ENCODE measurements at places on chromosomes 16 and 17. TPM values are rescaled to one million over a fixed set of nuclear protein-coding genes. Genes with fewer than 3 reads are reported as not detected.

DNA sequence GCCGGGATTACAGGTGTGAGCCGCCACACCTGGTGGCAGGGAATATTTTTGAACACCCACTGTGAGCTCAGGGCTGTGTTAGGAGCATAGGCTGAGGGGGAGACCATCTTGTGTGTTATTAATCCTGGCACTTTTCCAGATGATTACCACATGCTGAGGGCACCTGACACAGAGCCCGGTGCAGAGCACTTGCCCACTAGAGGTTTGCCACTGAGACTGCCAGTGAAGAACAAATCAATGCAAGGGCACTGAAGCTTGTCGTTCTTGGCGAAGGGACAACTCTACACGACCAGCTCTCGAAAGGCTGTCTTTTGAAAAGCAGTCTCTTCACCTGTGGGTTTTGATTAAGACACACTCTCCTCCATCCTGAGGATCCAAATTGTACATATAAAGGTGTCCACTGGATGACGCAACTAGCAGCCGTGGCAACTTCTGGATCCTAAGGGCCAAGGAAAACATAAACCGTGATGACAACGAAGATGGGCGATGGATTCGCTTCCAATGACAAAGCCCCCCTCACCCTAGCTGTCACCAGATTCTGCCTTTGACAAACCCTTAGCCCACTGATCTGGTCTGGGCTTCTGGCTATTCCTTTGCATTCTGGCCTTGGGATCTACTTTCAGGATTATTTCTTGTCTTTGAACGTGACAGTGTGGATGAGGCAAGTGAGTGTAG, 28.7 kb downstream of the WIPI1 start:
- H3K36me3 ChIP-seq: peaks cover 40% of the 10 kb centered on the region
- no peak overlapping the region for H3K4me3 ChIP-seq
- no peak overlapping the region for H3K27ac ChIP-seq
- no peaks in the 10 kb centered on the region for H3K27me3 ChIP-seq
- no peak for DNase-seq
- peaks cover 11% of the 10 kb centered on the region for H3K4me1 ChIP-seq

- peaks cover 5% of the 10 kb centered on the region for H3K36me3 ChIP-seq
- no peak overlapping the region for H3K27ac ChIP-seq
- H3K27me3 ChIP-seq: peaks cover 2% of the 10 kb centered on the region
- DNase-seq: no peak
- H3K4me1 ChIP-seq: peaks cover 15% of the 10 kb centered on the region
- H3K4me3 ChIP-seq: no peak overlapping the region
These were observed 4.4 kb upstream of the SNX29 start for GRCh38 chr16:11972128-11972527.

Gene ABHD15
- total RNA-seq: 18.5 TPM

Gene SOX9
- not detected for total RNA-seq

Gene STAC2
- not detected for total RNA-seq

DNA sequence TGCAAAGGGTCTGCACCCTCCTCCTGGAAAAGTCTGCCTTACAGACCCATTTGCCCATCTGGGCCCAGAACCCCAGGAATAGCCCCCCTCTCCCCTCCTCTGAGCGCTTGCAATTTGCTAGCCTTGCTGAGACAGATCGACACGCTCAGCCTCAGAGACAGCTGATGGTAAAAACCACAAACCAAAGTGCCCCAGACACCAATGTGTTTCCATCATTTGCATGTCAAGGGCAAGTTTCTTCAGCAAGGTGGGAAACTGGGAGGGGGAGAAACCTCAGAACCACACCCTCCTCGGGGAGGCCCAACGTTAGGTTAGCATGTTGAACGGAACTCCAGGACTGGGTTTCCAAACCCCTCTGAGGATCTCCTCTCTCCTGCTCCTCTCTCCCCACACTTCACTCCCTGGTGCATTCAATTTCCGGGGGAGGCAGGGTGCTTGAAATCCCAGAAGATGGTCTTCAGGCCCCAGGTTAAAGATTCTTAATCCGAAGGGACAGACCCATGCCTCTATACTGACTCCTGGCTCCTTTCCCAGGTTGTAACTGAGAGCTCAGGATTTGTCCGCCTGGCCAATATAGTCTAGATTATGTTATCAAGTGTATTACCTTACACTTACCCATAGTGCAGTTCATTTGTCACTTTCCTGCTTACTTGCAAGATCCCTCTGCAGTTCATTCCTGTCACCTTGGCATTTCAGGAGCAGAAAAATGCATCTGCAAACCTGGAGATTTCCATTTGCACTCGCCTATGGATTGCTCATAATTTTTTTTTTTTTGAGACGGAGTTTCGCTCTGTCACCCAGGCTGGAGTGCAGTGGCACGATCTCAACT, 1.3 kb upstream of the CUEDC1 start:
- no peak overlapping the region for H3K27ac ChIP-seq
- H3K36me3 ChIP-seq: no peaks in the 10 kb centered on the region
- peaks cover 59% of the 10 kb centered on the region for H3K27me3 ChIP-seq

Gene ITGB3
- not detected for total RNA-seq

Gene TM4SF5
- total RNA-seq: not detected

Gene GP2
- total RNA-seq: not detected

GRCh38 chr16:78816499-78817195, 717.2 kb downstream of the WWOX start:
- no peak overlapping the region for H3K27ac ChIP-seq
- H3K36me3 ChIP-seq: no peaks in the 10 kb centered on the region
- no peak for DNase-seq
- H3K27me3 ChIP-seq: peaks cover 4% of the 10 kb centered on the region
- H3K4me3 ChIP-seq: no peak overlapping the region
- no peaks in the 10 kb centered on the region for H3K4me1 ChIP-seq

Gene PDP2
- 52.2 TPM for total RNA-seq

Gene GLIS2
- total RNA-seq: 0.54 TPM

Gene CD300LG
- not detected for total RNA-seq

Gene CD300LB
- total RNA-seq: not detected

- no peak overlapping the region for H3K27ac ChIP-seq
- H3K4me1 ChIP-seq: peaks cover 28% of the 10 kb centered on the region
- no peak for DNase-seq
- H3K27me3 ChIP-seq: no peaks in the 10 kb centered on the region
- H3K4me3 ChIP-seq: no peak overlapping the region
- peaks cover 16% of the 10 kb centered on the region for H3K36me3 ChIP-seq
These were observed 4.3 kb downstream of the GID4 start for GRCh38 chr17:18043491-18043890.

- H3K4me1 ChIP-seq: peaks cover 51% of the 10 kb centered on the region
- H3K4me3 ChIP-seq: peak overlapping the region; percentile 84
- no peaks in the 10 kb centered on the region for H3K27me3 ChIP-seq
- H3K27ac ChIP-seq: peak overlapping the region; percentile 44
These were observed 69.3 kb downstream of the ABR start for GRCh38 chr17:1110541-1110861.

- peaks cover 5% of the 10 kb centered on the region for H3K36me3 ChIP-seq
- peaks cover 2% of the 10 kb centered on the region for H3K27me3 ChIP-seq
- DNase-seq: no peak
- H3K27ac ChIP-seq: peak overlapping the region; percentile 88
These were observed 97.5 kb downstream of the RAB11FIP4 start for GRCh38 chr17:31488982-31489294.

Gene MYH8
- total RNA-seq: not detected

DNA sequence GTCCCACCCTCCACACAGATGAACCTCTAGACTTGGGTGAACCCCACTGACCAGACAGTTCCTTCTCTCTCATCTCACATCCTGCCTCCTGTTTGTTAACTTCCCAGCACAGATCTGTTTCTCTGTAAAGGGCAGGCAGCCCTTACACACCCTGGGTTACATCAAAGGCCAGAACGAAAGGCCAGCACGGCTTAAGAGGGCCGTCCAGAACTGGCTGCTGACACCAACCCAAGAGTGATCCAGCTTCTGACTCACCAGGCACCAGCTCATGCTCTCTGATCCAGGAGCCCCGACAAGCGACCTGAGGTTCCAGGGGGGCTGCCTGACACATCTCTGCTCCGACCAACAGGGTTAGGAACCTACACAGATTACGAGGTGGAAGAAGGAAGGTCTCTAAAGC, 86.9 kb downstream of the MRM3 start:
- no peaks in the 10 kb centered on the region for H3K36me3 ChIP-seq
- DNase-seq: no peak
- no peak overlapping the region for H3K4me3 ChIP-seq
- no peak overlapping the region for H3K27ac ChIP-seq
- no peaks in the 10 kb centered on the region for H3K4me1 ChIP-seq

Gene AANAT
- not detected for total RNA-seq

DNA sequence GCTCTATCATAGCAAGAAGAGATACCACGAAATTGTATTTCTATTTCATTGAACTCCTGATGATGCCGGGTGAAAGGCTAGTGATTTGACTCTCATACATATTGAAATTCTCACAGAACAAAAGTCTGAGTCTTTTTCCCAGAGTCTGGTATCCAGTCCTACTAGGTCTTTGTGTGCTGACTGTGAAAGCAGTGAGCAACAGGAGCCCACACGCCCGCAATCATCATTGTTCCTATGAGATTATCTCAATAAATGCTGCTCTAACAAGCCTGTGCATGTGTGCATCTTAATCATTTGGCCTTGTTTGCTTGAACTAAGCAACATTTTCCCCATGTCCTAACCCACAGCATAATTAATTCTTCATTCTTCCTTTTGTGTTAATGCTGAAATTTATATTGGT, 1466.0 kb downstream of the CDH11 start:
- no peaks in the 10 kb centered on the region for H3K27me3 ChIP-seq
- H3K4me1 ChIP-seq: no peaks in the 10 kb centered on the region
- no peak overlapping the region for H3K27ac ChIP-seq

- no peak overlapping the region for H3K27ac ChIP-seq
- H3K27me3 ChIP-seq: no peaks in the 10 kb centered on the region
- peaks cover 22% of the 10 kb centered on the region for H3K4me1 ChIP-seq
- H3K36me3 ChIP-seq: peaks cover 1% of the 10 kb centered on the region
- H3K4me3 ChIP-seq: no peak overlapping the region
These were observed 55.4 kb downstream of the TNRC6C start for GRCh38 chr17:78013683-78014467.

DNA sequence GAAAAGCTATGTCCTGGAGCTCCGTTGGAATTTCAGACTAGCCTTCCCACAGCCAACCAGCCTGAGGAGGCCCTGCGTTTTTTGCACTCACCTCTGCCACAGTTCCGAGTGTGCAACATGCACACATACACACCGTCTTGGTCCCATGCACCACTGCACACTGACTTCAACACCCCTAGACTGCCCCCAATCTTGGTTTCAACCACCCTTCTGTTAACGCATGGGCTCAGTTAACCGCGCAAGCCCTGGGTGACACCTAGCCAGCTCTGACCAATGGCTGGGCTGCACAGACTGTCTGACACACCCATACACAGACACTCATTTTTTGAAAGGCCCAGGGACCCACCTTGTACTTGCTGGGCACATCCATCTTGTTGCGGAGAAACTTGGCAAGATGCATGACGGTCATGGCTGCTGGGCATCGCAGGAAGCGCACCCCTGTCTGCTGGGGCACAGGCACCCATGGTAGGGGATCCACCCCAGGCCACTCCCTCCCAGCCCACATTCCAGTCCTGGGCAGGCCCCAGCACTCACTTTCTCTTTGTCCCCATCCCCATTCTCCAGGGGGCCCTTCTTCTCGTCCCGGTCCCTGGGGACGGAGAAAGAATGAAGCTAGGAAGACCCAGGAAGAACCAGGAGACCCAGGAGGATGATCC, 8.0 kb downstream of the CISD3 start:
- H3K27ac ChIP-seq: no peak overlapping the region
- H3K36me3 ChIP-seq: peaks cover 3% of the 10 kb centered on the region
- H3K27me3 ChIP-seq: peaks cover 2% of the 10 kb centered on the region
- H3K4me3 ChIP-seq: no peak overlapping the region
- peaks cover 37% of the 10 kb centered on the region for H3K4me1 ChIP-seq

GRCh38 chr17:36667922-36668321, 66.5 kb downstream of the MRM1 start:
- DNase-seq: no peak
- H3K4me1 ChIP-seq: peaks cover 6% of the 10 kb centered on the region
- no peak overlapping the region for H3K4me3 ChIP-seq
- peaks cover 1% of the 10 kb centered on the region for H3K36me3 ChIP-seq
- H3K27me3 ChIP-seq: peaks cover 8% of the 10 kb centered on the region

- H3K27ac ChIP-seq: no peak overlapping the region
- no peaks in the 10 kb centered on the region for H3K27me3 ChIP-seq
- no peak for DNase-seq
- peaks cover 13% of the 10 kb centered on the region for H3K4me1 ChIP-seq
- H3K36me3 ChIP-seq: peaks cover 2% of the 10 kb centered on the region
These were observed 59.0 kb downstream of the PHKB start for GRCh38 chr16:47519996-47520679.

GRCh38 chr17:9116311-9116835, 95.1 kb downstream of the NTN1 start:
- DNase-seq: no peak
- peak overlapping the region; percentile 3 for H3K4me3 ChIP-seq
- H3K27ac ChIP-seq: no peak overlapping the region

Gene POLG2
- total RNA-seq: 33.3 TPM

Gene CCDC57
- 60.8 TPM for total RNA-seq

GRCh38 chr16:50185005-50185505, 31.9 kb downstream of the TENT4B start:
- H3K27me3 ChIP-seq: no peaks in the 10 kb centered on the region
- no peak overlapping the region for H3K4me3 ChIP-seq
- H3K4me1 ChIP-seq: peaks cover 7% of the 10 kb centered on the region

- no peak for DNase-seq
- no peaks in the 10 kb centered on the region for H3K27me3 ChIP-seq
- H3K4me1 ChIP-seq: peaks cover 31% of the 10 kb centered on the region
These were observed 42.7 kb upstream of the CORO6 start for GRCh38 chr17:29665481-29665810.

Gene SCGB1C2
- total RNA-seq: not detected

GRCh38 chr16:71351558-71351901, 7.0 kb upstream of the CALB2 start:
- H3K27ac ChIP-seq: no peak overlapping the region
- DNase-seq: no peak
- H3K4me3 ChIP-seq: no peak overlapping the region
- H3K27me3 ChIP-seq: no peaks in the 10 kb centered on the region
- no peaks in the 10 kb centered on the region for H3K4me1 ChIP-seq
- H3K36me3 ChIP-seq: no peaks in the 10 kb centered on the region

GRCh38 chr16:77171745-77172635, 19.0 kb upstream of the MON1B start:
- H3K4me1 ChIP-seq: no peaks in the 10 kb centered on the region
- no peaks in the 10 kb centered on the region for H3K36me3 ChIP-seq

Gene PIK3R6
- total RNA-seq: 2.1 TPM

Gene KRTAP2-3
- not detected for total RNA-seq

DNA sequence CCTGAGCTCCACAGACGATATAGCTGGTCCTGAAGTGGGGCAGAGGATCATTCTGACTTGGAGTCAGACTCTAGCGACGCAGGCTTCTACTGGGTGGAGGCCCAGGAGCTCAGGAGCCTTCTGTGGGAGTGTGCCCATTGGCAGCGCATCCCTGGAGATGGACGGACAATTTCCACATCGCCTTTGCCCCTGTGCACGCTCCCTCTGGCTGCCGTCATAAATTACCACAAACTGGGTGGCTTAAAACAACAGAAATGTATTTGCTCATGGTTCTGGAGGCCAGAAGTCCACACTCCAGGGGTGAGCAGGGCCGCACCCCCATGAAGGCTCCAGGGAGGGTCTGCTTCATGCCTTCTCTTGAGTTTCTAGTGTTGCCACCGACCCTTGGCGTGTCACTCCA, 6.9 kb downstream of the CARD14 start:
- H3K27me3 ChIP-seq: peaks cover 8% of the 10 kb centered on the region
- no peaks in the 10 kb centered on the region for H3K36me3 ChIP-seq
- DNase-seq: no peak
- no peaks in the 10 kb centered on the region for H3K4me1 ChIP-seq
- no peak overlapping the region for H3K4me3 ChIP-seq
- no peak overlapping the region for H3K27ac ChIP-seq

Data from activated T-helper 1 cell treated with anti-CD3 and anti-CD28 coated beads, Interleukin-12 subunit alpha, Interleukin-12 subunit beta, Interleukin-2, Interleukin-4 antibody, amounts not matched to agents 30 ng/mL and 10 ng/mL and 1 ng/mL, durations not matched to agents 14 hours and 24 hours and 36 hours (primary cell).